ENCODE measurements at places on chromosomes 5 and 9.

- no peak for DNase-seq
These were observed 5.1 kb upstream of the NDST1 start for GRCh38 chr5:150502847-150503246.

GRCh38 chr9:70486127-70486526, 71.7 kb upstream of the KLF9 start:
- DNase-seq: no peak

DNA sequence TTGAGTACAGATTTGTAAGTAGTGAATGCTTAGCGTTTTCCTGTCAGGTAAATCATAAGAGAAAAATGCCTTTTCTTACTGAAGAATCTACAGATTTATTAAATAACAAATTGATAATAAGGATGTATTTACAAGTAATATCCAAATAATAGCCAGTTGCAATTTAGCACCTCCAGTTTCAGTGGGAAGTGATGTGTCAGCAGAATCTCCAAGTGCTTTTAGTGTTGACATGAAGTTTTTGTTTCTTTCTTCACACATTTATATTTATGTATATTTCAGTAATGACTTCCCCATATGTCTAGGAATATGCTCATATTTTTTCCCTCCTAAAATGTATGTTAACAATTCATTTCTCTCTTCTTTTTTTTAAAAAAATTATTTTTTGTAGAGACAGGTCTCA, 229.9 kb upstream of the GRIN3A start:
- no peak for DNase-seq

- no peak for DNase-seq
These were observed 5.8 kb upstream of the PAPPA start for GRCh38 chr9:116147821-116148220.

GRCh38 chr5:113330533-113331208, 104.1 kb downstream of the TSSK1B start:
- no peak for DNase-seq

DNA sequence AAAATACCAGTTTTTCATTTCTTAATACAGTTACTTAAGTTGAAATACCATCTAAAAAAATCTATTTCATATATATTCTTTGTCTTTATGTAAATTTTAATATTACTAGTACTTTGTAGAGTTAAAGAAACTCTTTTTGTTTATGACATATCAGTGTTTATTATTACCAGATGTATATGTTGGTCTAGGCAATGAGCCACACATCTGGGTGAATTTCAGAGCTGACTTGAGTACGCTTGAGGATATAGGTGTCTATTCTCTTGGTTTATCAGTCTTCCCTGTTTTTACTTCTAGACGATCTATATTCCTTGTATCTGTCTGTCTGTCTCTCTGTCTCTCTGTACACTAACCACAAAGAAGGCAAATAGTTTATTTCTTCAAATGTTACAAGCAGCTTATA, 2.9 kb downstream of the SMAD5 start:
- no peak for DNase-seq

DNA sequence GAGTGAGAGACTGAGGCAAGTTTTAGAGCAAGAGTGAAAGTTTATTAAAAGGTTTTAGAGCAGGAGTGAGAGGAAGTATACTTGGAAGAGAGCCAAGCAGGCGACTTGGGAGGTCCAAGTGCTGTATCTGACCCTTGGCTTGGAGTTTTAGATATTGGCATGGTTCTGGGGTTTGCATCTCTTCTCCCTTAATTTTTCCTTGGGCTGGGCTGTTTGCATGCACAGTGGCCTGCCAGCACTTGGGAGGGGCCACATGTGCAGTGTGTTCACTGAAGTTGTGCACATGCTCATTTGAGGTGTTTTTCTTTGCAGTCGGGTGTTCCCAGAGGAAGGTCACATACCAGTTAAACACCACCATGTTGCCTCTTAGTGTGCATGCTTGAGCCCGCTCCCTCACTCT, 464.1 kb downstream of the DMRT2 start:
- DNase-seq: no peak

- DNase-seq: no peak
These were observed 20.0 kb upstream of the CEP72 start for GRCh38 chr5:592158-592557.

- no peak for DNase-seq
These were observed 56.1 kb downstream of the WWC1 start for GRCh38 chr5:168347368-168348083.

GRCh38 chr9:89593727-89594427, 10.9 kb upstream of the GADD45G start:
- DNase-seq: peak; percentile 24

GRCh38 chr5:10987925-10988504, 227.0 kb upstream of the DAP start:
- DNase-seq: peak; percentile 44

- no peak for DNase-seq
These were observed 43.2 kb upstream of the IL7R start for GRCh38 chr5:35813521-35813920.

- DNase-seq: no peak
These were observed 528.9 kb downstream of the AGTPBP1 start for GRCh38 chr9:85212887-85213286.

DNA sequence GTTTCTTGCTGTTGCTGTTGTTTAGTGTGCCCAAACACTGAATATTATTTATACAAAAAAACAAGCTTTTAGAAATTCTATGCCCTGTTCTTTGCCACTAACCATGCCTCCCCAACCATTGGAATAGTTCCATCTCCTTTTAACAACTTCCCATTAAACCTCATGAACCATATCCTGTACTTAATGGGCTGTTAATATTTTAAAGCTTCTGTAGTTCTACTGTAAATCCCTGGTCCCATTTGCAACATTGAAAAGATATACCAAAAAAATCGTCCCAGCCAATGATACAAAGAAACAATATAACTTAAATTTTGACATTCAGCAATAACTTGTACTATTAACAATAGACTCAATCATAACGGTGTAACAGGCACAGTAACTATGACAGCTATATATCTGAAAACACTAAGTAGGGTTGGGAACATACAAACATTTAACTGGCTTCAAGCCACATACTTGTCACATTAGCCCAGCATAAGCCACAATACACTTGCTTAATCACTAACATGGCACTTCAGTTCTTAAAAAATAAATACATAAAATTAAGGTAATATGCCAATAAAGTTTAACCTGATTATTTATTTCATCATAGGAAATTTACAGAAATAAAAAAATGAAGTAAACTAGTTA, 86.1 kb downstream of the ADAMTS6 start:
- no peak for DNase-seq

DNA sequence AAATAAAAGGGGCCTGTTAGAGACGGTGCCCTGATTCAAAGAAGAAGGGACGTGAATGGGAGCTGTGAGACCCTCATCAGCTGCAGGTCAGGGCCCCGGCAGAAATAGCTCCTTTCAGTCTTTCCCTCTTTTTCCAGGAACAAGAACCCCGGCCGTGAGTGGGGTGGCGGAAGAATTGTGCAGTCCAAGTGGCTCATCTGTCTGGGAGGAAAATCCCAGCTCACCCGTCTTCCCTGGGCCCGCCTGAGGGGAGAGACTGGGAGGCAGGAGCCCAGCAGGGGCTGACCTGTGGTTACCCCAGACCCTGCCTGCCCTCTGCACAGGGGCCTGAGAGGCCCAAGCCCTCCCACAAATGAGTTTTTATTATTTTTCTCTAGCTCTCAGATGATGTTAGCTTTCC, 24.8 kb upstream of the CSF1R start:
- no peak for DNase-seq

DNA sequence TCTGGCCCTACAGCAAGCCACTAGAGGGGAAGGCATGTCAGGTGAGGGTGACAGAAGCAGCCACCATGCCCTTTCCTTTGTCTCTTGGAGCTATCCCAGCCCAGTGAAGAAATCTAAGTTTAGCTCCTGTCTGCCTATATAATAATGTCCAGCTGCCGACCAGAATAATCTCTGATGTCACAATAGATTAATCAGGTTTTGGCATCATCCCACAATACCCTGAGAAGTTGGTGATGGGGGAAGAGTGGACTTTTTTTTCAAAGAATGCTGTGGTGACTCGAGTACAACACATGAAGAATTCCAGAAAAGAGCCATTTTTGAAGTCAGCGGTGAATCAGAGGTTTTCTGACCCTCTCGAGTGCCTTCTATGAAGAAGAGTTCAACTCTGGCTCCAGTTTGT, 1.7 kb upstream of the TSLP start:
- DNase-seq: no peak

DNA sequence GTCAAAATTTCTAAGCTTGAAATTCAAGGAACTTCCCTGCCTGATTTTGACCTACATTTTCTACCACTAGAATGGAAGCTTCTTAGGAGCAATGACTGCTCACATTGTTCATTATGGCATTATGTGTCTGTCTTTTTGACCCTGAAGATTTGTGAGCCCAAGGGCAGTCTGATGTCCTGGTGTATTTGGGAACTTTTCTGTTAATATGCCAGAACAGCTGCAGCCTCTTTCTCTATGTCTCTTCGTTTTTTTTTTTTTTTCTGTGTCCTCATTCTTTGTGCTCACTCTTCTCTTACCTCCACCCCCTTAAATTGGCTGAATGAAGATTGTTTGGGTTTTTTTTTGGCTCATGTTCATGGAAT, 34.8 kb upstream of the TMC1 start:
- no peak for DNase-seq
